ENCODE measurements at places on chromosomes 12 and 14.

DNA sequence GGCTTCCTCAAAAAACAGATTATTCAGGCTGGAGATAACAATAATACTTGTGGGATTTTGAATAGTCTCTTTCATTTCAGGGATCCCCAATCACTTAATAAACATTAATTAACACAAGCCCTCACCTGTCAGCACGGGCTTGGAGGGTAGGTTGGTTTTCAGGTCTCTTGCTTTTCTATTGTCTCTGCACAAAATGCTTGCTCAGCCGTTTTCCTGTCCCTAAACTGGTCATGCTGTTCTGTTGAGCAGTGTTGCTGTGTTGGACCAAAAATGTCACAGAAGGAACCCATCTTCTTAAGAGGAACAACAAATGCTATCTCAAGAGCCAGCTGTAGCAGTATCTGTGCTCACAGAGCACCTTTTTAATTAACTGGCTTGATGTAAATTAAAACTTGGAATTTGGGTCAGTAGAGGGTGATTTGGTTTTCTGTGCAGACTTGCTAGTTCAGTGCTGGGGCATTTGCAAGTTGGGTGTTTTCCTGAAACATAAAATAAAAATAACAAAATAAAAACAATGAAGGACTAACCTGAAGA lies 231.8 kb upstream of the CRY1 start:
- no peak overlapping the region for H3K27ac ChIP-seq
- H3K4me1 ChIP-seq, result peaks cover 28% of the 10 kb centered on the region
- H3K4me3 ChIP-seq, result no peak overlapping the region
- H3K36me3 ChIP-seq, result peaks cover 8% of the 10 kb centered on the region

DNA sequence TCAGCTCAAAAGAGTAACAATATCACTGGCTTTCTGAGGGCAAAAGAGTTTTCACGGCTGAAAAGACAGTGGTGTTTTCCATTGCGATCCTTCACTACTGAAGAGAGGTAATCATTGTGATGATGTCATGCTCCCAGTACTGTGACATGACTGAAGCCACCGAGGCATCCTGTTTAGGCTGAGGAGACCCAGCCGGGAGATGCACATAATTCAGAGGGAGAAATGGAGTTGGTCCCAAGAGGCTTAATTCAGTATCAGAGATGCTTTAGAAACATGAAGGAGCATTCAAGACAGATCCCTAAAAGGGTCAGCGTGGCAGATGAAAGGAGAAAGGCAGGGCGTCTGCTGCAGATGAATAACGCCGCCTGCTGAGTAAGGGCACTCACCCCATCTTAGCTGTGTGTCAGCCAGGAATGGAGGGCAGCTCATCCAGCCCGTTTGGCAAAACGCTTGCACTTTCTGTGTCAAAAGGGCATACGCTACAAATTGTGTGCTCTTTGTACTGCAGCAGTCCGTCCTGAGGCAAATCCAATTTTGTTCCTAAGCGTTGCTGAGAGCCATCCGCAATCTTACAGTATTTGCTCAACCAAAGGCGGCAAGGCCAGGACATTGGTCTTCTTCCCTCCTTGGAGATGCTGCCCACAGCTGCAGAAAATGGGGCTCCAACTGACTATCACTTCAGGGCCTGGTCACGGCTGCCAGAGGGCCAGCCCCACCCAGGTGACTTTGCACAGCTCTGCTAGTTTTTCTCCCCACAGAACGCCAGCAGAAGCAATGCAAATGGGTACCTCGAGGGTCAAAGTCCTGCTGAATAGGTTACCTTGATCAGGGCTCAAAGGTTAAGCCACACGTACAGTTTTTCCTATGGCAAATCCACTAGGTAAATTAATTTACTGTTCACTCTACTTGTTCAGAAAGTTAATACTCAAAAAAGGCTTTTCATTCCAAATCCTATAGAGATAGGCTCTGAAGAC lies 23.5 kb downstream of the CCDC92 start:
- no peak overlapping the region for H3K4me3 ChIP-seq
- H3K27ac ChIP-seq, result no peak overlapping the region
- DNase-seq, result no peak

GRCh38 chr12:66829660-66830325 lies 150.9 kb upstream of the GRIP1 start:
- DNase-seq, result no peak
- H3K36me3 ChIP-seq, result no peaks in the 10 kb centered on the region
- H3K4me1 ChIP-seq, result peaks cover 19% of the 10 kb centered on the region
- H3K27ac ChIP-seq, result peak overlapping the region; percentile 32
- no peak overlapping the region for H3K4me3 ChIP-seq

GRCh38 chr12:70730675-70731180 lies 93.5 kb upstream of the PTPRB start:
- peaks cover 2% of the 10 kb centered on the region for H3K36me3 ChIP-seq
- H3K4me1 ChIP-seq, result no peaks in the 10 kb centered on the region
- peaks cover 2% of the 10 kb centered on the region for H3K27me3 ChIP-seq
- peak overlapping the region; percentile 2 for H3K27ac ChIP-seq
- no peak for DNase-seq

- DNase-seq, result no peak
- H3K36me3 ChIP-seq, result peaks cover 4% of the 10 kb centered on the region
- H3K27me3 ChIP-seq, result no peaks in the 10 kb centered on the region
These were observed 172.7 kb downstream of the ANO6 start for GRCh38 chr12:45388545-45388944.

DNA sequence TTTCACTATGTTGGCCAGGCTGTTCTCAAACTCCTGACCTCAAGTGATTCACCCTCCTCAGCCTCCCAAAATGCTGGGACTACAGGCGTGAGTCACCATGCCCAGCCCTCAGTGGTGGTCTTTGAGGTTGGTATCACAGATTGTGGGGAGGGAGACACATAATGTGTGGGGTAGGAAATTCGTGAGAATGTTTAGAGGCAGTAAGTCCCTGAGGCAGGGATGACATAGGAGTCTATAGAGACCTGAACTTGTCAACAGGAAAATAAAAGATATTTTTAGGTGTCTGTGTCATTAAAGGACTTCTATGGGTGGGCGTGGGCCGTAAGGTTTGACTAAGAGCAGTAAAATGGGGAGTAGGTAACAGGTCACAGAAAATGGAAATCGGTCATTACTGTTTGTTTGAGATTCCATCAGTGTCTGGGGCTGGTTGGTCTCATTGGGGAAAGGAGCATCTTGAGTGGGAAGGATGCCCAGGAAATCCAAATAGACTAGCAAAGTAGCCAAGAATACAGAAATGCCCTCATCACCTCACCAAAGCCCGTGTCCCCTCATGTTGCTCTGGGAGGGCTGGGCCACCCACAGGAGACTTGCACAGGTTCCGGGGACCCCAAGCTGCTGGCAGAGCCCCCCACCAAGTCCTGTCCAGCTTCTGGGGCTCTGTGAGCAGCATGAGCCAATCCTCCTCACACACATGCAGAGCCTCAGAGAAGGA lies 63.6 kb upstream of the BCL2L14 start:
- H3K36me3 ChIP-seq, result peaks cover 8% of the 10 kb centered on the region
- DNase-seq, result no peak
- H3K4me1 ChIP-seq, result peaks cover 61% of the 10 kb centered on the region
- peak overlapping the region; percentile 86 for H3K4me3 ChIP-seq

DNA sequence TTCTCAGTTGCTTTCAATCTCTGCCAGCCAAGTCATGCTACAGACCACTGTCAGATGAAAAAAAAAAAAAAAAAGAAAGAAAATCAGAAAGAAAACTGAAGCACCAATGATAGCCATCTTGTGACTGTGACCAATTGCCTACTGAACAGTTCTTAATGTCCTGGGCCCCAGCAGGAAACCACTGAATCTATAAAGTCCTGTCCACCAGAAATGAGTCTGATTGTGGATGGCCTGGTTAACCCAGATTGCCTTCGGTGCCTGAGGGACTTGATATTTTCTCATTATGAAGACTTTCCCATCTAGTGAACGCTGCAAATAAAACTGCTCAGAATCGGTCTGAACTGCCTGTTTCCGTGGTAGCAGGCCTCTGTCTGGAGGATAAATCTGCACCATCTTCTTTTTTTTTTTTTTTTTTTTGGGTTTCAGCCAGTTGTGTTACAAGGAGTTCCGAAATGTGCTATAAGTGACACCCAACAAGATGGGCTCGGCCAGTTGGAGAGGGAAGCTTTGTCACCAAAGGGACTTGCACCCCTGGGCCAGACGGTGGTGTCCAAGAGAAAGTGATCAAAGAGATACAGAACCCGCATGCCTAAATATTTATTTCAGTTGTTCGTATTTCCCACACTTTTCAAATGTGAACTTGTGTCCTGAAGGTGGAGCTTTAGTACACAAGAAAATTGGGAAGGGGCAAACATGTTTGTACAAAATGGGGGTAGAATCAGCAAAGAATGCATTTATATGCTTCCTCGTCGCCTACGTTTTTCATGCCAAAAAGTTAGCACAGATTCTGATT lies 3.0 kb upstream of the PLXNC1 start:
- no peak for DNase-seq
- no peak overlapping the region for H3K27ac ChIP-seq
- H3K36me3 ChIP-seq, result peaks cover 7% of the 10 kb centered on the region
- H3K4me1 ChIP-seq, result peaks cover 7% of the 10 kb centered on the region
- no peaks in the 10 kb centered on the region for H3K27me3 ChIP-seq

DNA sequence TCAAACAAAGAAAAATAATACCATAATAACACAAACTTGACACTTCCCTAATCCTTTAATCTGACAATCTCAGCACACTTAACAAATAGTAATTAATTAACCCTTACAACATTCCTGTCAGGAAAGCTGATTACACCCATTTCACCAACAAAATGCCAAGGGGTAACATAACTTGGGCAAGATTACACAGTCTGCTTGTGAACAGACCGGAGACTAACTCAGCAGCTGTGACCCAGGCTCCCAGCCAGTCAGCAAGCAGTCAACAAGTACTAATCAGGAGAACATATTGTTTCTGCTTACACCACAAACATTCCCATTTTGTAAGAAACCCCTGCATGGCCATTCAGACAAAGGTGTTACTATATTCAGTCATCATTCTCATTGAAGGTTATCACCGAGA lies 592.5 kb upstream of the FLRT2 start:
- H3K27me3 ChIP-seq, result no peaks in the 10 kb centered on the region
- no peaks in the 10 kb centered on the region for H3K4me1 ChIP-seq
- DNase-seq, result no peak
- no peak overlapping the region for H3K4me3 ChIP-seq
- H3K36me3 ChIP-seq, result no peaks in the 10 kb centered on the region
- H3K27ac ChIP-seq, result no peak overlapping the region

DNA sequence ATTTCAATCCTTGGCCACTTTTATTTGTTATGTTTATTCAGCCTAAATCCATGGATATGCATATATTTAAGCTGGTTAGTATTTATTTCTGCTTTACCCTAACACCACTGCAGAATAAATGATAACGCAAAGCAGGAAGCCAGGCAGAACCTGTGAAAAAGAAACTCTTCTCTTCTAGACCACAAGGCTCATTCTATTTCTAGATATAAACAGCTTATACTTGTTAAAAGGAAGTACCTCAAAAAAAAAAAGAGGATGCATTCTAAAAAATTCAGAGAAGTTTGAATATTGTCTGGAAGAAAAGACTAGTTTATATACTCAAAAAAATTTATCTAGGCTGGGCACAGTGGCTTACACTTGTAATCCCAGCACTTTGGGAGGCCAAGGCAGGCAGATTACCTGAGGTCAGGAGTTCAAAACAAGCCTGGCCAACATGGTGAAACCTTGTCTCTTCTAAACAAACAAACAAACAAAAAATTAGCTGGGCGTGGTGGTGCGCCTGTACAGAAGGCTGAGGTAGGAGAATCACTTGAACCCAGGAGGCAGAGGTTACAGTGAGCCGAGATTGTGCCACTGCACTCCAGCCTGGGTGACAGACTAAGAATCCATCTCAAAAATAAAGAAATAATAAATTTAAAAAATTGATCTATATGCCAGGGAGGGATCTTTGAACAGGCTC lies 55.8 kb downstream of the GALNT4 start:
- DNase-seq, result no peak
- H3K27ac ChIP-seq, result peak overlapping the region; percentile 77
- H3K27me3 ChIP-seq, result no peaks in the 10 kb centered on the region
- peaks cover 56% of the 10 kb centered on the region for H3K4me1 ChIP-seq

- H3K4me1 ChIP-seq, result no peaks in the 10 kb centered on the region
- no peak for DNase-seq
- no peak overlapping the region for H3K27ac ChIP-seq
- peaks cover 1% of the 10 kb centered on the region for H3K36me3 ChIP-seq
- H3K4me3 ChIP-seq, result no peak overlapping the region
- H3K27me3 ChIP-seq, result peaks cover 73% of the 10 kb centered on the region
These were observed 49.7 kb downstream of the CYP46A1 start for GRCh38 chr14:99733540-99734405.

DNA sequence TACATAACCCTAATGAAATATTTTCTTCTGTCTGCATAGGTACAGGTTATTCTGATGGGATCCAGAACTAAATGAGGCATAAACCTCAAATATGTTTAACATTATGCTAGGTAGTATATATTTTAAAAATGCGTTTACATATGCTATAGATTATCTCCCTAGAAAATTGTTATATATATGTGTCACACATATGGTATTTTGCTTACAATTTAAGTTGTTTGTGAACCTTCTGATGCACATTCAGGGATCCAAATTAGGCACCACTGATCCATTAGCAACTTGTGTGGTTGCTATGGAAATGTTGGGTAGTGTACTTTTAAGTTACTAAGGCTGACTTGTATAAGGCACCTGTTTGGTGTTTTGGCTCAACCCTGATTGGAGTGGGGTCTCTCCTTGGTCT lies 456.7 kb downstream of the AEBP2 start:
- no peak overlapping the region for H3K27ac ChIP-seq
- peaks cover 2% of the 10 kb centered on the region for H3K36me3 ChIP-seq
- peaks cover 33% of the 10 kb centered on the region for H3K27me3 ChIP-seq
- no peaks in the 10 kb centered on the region for H3K4me1 ChIP-seq
- no peak for DNase-seq

GRCh38 chr12:90423965-90424364 lies 531.0 kb downstream of the CCER1 start:
- peaks cover 1% of the 10 kb centered on the region for H3K36me3 ChIP-seq
- H3K4me1 ChIP-seq, result no peaks in the 10 kb centered on the region
- no peaks in the 10 kb centered on the region for H3K27me3 ChIP-seq
- no peak for DNase-seq
- no peak overlapping the region for H3K4me3 ChIP-seq

GRCh38 chr14:20624495-20625070 lies 16.9 kb downstream of the OR6S1 start:
- H3K27ac ChIP-seq, result peak overlapping the region; percentile 99
- DNase-seq, result no peak
- peak overlapping the region; percentile 73 for H3K4me3 ChIP-seq
- peaks cover 20% of the 10 kb centered on the region for H3K36me3 ChIP-seq
- H3K27me3 ChIP-seq, result no peaks in the 10 kb centered on the region

GRCh38 chr12:62882140-62882539 lies 52.8 kb downstream of the PPM1H start:
- no peak overlapping the region for H3K27ac ChIP-seq
- DNase-seq, result no peak
- H3K4me1 ChIP-seq, result no peaks in the 10 kb centered on the region
- no peaks in the 10 kb centered on the region for H3K36me3 ChIP-seq

- no peaks in the 10 kb centered on the region for H3K4me1 ChIP-seq
- no peak overlapping the region for H3K27ac ChIP-seq
- no peaks in the 10 kb centered on the region for H3K27me3 ChIP-seq
- H3K4me3 ChIP-seq, result no peak overlapping the region
These were observed 117.7 kb downstream of the ADCK1 start for GRCh38 chr14:77917491-77918201.

- H3K4me3 ChIP-seq, result peak overlapping the region; percentile 85
- peaks cover 3% of the 10 kb centered on the region for H3K36me3 ChIP-seq
- H3K27ac ChIP-seq, result peak overlapping the region; percentile 50
- peak; percentile 22 for DNase-seq
- peaks cover 15% of the 10 kb centered on the region for H3K4me1 ChIP-seq
These were observed 417 bp downstream of the GLS2 start for GRCh38 chr12:56487448-56488040.

- peaks cover 6% of the 10 kb centered on the region for H3K36me3 ChIP-seq
- H3K27ac ChIP-seq, result peak overlapping the region; percentile 68
- H3K27me3 ChIP-seq, result no peaks in the 10 kb centered on the region
- H3K4me1 ChIP-seq, result peaks cover 27% of the 10 kb centered on the region
- no peak overlapping the region for H3K4me3 ChIP-seq
These were observed 6.0 kb downstream of the ZNF219 start for GRCh38 chr14:21092273-21093011.

All from central memory CD8-positive, alpha-beta T cell (primary cell).